ENCODE measurements at places on chromosomes 6 and 20. TPM values are rescaled to one million over a fixed set of nuclear protein-coding genes. Genes with fewer than 3 reads are reported as not detected.
A peak's percentile ranks its signal among the peaks of the same experiment; 100 is the strongest.

The TFAP2A gene
- not detected for polyA plus RNA-seq

The CBLN4 gene
- polyA plus RNA-seq = not detected

GRCh38 chr20:62675877-62676260 lies 32.8 kb upstream of the NTSR1 start:
- H3K4me3 ChIP-seq = no peak overlapping the region
- no peak overlapping the region for H3K27ac ChIP-seq
- no peaks in the 10 kb centered on the region for H3K36me3 ChIP-seq
- H3K27me3 ChIP-seq = no peaks in the 10 kb centered on the region
- H3K4me1 ChIP-seq = no peaks in the 10 kb centered on the region
- DNase-seq = no peak

- peaks cover 49% of the 10 kb centered on the region for H3K27me3 ChIP-seq
- peak within 1 kb of the TSS; percentile 61 for H3K4me3 ChIP-seq
- peaks cover 30% of the 10 kb centered on the region for H3K4me1 ChIP-seq
- no peak within 1 kb of the TSS for H3K27ac ChIP-seq
Observed at GRCh38 chr6:113856625-113857555, at the start of gene MARCKS. MARCKS (plus strand) TSS chr6:113857345; CDS start chr6:113857746, 401 bp downstream.

- H3K36me3 ChIP-seq = no peaks in the 10 kb centered on the region
- no peaks in the 10 kb centered on the region for H3K4me1 ChIP-seq
- DNase-seq = no peak
- H3K27me3 ChIP-seq = no peaks in the 10 kb centered on the region
- H3K27ac ChIP-seq = no peak overlapping the region
Observed at GRCh38 chr6:148500402-148500801, 157.8 kb downstream of the SASH1 start.

The CST2 gene
- not detected for polyA plus RNA-seq

GRCh38 chr6:72972579-72972978 lies 252.7 kb downstream of the KHDC1L start:
- H3K27ac ChIP-seq = no peak overlapping the region
- H3K4me3 ChIP-seq = no peak overlapping the region
- no peaks in the 10 kb centered on the region for H3K4me1 ChIP-seq
- H3K36me3 ChIP-seq = no peaks in the 10 kb centered on the region
- DNase-seq = no peak

GRCh38 chr6:134689177-134689576 lies 260.7 kb downstream of the ALDH8A1 start:
- H3K27me3 ChIP-seq = no peaks in the 10 kb centered on the region
- H3K4me3 ChIP-seq = no peak overlapping the region
- H3K36me3 ChIP-seq = no peaks in the 10 kb centered on the region
- DNase-seq = no peak
- no peaks in the 10 kb centered on the region for H3K4me1 ChIP-seq

- H3K4me3 ChIP-seq = no peak overlapping the region
- no peaks in the 10 kb centered on the region for H3K4me1 ChIP-seq
- no peaks in the 10 kb centered on the region for H3K27me3 ChIP-seq
Observed at GRCh38 chr6:148990403-148990802, 243.6 kb downstream of the UST start.

GRCh38 chr6:73058736-73059135 lies 166.6 kb downstream of the KHDC1L start:
- H3K27ac ChIP-seq = no peak overlapping the region
- no peak for DNase-seq
- no peak overlapping the region for H3K4me3 ChIP-seq
- no peaks in the 10 kb centered on the region for H3K4me1 ChIP-seq

DNA sequence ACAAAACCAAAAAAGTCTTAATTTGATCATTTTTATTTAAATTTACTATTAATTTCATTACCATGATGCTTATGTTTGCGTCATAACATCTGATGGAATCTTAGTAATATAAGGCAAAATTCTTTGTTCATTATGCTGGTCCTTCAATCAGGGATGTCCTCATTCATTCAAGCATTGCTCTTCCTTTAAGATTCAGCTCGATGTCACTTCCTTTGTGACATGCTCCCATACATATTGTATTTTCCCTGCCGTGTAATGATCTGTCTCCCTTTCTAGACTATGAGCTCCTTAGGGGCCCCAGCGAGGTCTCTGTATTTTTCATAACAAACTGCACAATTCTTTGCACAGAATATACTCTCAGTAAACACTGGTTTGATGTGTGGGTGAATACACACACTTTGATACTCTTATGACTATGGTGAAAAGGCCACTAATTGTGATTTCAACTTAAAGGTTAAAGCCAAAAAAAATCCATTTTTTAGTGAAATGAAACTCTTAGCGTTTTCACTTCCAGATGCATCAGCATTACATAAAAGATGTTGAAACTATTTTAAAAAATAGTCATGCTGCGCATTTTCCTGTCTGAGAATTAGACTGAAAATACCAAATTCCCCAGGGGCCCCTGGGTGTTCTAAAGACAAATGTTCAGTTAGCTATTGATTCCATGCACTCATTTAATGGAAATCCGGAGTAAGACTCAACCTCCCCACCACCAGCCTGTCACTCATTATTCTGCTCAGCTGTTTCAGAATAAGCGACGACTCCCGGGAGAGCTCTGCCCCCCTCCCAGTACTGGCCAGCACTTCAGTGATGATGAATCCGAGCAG lies 169.7 kb downstream of the ATXN1 start:
- H3K27ac ChIP-seq = no peak overlapping the region
- H3K4me3 ChIP-seq = no peak overlapping the region
- H3K4me1 ChIP-seq = no peaks in the 10 kb centered on the region
- no peak for DNase-seq

- no peak overlapping the region for H3K27ac ChIP-seq
- H3K4me1 ChIP-seq = no peaks in the 10 kb centered on the region
- no peaks in the 10 kb centered on the region for H3K27me3 ChIP-seq
- DNase-seq = no peak
- no peaks in the 10 kb centered on the region for H3K36me3 ChIP-seq
Observed at GRCh38 chr6:89204096-89204495, 13.1 kb downstream of the GABRR1 start.

GRCh38 chr6:111753573-111753972 lies 119.7 kb downstream of the FYN start:
- H3K36me3 ChIP-seq = peaks cover 11% of the 10 kb centered on the region
- H3K4me3 ChIP-seq = no peak overlapping the region
- H3K27ac ChIP-seq = no peak overlapping the region
- no peak for DNase-seq
- peaks cover 98% of the 10 kb centered on the region for H3K4me1 ChIP-seq

Measured in CD8-positive, alpha-beta memory T cell (primary cell).